ENCODE measurements at places on chromosomes 4 and X. TPM values are rescaled to one million over a fixed set of nuclear protein-coding genes. Genes with fewer than 3 reads are reported as not detected.

DNA sequence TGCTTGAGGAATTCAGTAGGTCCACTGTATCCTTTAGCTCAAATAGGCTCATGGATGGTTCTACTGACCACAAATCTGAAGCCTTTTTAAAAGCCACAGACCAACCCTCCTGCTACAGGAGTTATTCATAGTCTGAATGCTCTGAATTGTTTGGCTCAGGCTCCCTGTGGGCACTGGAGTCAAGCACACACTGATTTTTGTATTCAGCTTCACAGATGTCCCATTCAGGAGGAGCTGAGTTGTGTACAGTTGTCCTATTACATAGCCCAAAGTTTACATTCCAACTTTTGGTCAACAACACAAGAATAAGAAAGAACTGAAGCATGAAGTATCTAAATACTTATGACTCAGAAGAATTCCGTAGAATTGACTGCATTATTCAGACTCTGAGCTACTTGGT is 243.9 kb downstream of the UNC5C start:
- no peaks in the 10 kb centered on the region for H3K27me3 ChIP-seq
- no peak for DNase-seq
- H3K27ac ChIP-seq, result no peak overlapping the region
- H3K4me1 ChIP-seq, result no peaks in the 10 kb centered on the region
- H3K4me3 ChIP-seq, result no peak overlapping the region

DNA sequence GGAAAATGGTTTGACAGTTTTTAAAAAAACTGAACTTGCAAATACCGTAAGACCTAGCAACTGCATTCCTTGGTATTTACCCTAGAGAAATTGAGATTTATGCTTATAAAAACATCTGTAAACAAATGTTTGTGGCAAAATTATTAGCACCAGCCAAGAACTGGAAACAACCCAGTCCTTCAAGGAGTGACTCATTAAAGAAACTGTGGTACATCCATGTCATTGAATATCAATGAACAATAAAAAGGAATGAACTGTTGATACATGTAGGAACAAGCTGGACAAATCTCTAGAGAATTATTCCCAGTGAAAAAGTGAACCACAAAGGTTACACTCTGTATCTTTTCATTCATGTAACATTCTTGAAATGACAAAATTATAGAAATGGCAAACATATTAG is 240.2 kb upstream of the ADAMTS3 start:
- no peaks in the 10 kb centered on the region for H3K36me3 ChIP-seq
- H3K27me3 ChIP-seq, result no peaks in the 10 kb centered on the region
- no peaks in the 10 kb centered on the region for H3K4me1 ChIP-seq
- no peak overlapping the region for H3K27ac ChIP-seq

DNA sequence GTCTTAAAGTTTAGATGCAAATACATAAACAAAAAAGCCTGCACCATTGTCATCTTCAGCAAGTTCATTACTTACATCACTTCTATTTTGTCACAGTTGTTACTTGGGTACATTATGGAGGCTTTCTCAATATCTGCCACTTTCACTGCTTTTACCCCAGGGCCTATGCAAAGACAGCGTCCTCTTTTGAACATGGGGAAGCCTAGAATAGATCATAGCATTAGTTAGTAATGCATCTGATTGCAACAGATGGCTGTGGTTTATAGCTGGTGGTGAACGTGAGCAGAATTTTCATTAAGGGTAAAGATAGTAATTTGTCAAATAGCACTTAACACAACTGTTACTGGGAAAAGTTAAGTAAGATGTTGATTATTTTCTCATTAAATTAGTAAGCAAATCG is 729 bp downstream of the CXCL11 start:
- no peaks in the 10 kb centered on the region for H3K4me1 ChIP-seq
- DNase-seq, result no peak
- H3K36me3 ChIP-seq, result no peaks in the 10 kb centered on the region
- H3K27ac ChIP-seq, result no peak overlapping the region
- no peak overlapping the region for H3K4me3 ChIP-seq

DNA sequence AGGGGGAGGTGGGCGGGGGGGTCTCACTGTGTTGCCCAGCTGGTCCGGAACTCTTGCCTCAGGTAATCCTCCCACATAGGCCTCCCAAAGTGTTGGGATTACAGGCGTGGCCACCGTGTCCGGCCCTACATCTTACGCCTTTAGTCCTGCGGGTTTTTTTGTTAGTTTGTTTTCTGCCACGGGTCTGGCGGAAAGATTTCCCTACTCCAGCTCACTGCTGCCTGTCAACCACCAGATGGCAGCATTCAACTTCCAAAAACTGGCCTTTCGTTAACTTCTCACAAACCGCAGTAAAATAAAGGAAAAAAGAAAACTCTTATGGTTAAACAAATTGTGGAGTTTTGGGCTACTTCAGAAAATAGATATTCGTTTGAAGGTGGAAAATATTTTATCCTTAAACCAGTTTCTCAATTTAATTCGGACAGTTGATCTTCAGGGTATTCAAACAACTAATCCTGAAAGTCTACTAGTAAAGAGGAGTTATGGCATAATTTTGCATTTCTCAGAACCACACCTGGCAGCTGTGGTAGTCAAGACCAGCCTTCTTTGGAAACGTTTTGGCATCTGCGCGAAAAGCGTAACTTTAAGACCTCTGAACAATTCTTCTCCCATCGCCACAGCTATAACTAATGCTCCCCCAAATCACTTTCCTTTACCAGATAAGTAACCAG is 41.1 kb downstream of the LUZP4 start:
- H3K27me3 ChIP-seq, result no peaks in the 10 kb centered on the region
- H3K4me3 ChIP-seq, result no peak overlapping the region
- H3K36me3 ChIP-seq, result no peaks in the 10 kb centered on the region

DNA sequence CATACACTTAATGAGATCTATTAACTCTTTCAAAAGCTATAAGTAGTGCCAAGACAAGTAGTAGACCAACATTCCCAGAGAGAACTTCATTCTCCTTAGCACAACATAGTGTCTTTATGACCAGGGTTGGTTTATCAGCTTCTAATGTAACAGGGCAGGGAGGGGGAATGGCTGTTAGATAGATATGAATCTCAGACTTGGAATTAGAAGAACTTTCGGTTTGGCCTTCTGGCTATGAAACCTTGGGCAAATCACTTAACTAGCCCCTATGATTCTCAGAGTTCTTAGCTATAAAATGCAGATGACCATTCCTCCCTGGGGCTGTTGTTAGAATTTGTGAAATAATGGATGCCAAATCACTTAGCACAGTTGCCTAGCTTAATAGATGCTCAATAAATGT is 132.2 kb downstream of the SLC10A7 start:
- no peak for DNase-seq
- no peaks in the 10 kb centered on the region for H3K36me3 ChIP-seq
- H3K27me3 ChIP-seq, result no peaks in the 10 kb centered on the region
- no peak overlapping the region for H3K4me3 ChIP-seq
- H3K27ac ChIP-seq, result no peak overlapping the region

- no peak overlapping the region for H3K4me3 ChIP-seq
- no peaks in the 10 kb centered on the region for H3K4me1 ChIP-seq
- no peaks in the 10 kb centered on the region for H3K27me3 ChIP-seq
- no peak for DNase-seq
- H3K27ac ChIP-seq, result no peak overlapping the region
- H3K36me3 ChIP-seq, result no peaks in the 10 kb centered on the region
Measured at GRCh38 chrX:103637604-103638338, 9.0 kb downstream of the TCEAL1 start.

The AVPR2 gene
- 4.9 TPM for total RNA-seq

The ZMAT1 gene
- 8.3 TPM for total RNA-seq

DNA sequence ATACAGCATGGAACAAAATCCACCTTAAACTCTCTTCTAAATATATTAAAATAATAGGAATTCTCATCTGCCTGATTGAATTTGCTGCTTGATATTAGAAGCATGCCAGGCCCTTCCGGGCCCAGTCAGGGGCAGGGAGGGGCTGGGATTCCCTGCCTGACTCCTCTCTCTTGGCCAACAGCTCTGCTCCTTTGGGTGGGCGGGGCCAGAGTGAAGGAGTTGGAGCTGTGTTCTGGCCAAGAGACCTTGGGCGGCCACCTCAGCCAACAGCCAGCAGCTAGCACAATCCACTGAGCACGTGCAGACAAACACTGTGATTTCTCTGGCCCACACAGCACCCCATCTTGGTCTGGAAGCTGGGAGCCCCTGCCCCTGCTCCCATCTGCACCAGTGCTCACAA is 140.3 kb downstream of the PJA1 start:
- H3K36me3 ChIP-seq, result no peaks in the 10 kb centered on the region
- H3K27ac ChIP-seq, result peak overlapping the region; percentile 32
- DNase-seq, result peak; percentile 77

DNA sequence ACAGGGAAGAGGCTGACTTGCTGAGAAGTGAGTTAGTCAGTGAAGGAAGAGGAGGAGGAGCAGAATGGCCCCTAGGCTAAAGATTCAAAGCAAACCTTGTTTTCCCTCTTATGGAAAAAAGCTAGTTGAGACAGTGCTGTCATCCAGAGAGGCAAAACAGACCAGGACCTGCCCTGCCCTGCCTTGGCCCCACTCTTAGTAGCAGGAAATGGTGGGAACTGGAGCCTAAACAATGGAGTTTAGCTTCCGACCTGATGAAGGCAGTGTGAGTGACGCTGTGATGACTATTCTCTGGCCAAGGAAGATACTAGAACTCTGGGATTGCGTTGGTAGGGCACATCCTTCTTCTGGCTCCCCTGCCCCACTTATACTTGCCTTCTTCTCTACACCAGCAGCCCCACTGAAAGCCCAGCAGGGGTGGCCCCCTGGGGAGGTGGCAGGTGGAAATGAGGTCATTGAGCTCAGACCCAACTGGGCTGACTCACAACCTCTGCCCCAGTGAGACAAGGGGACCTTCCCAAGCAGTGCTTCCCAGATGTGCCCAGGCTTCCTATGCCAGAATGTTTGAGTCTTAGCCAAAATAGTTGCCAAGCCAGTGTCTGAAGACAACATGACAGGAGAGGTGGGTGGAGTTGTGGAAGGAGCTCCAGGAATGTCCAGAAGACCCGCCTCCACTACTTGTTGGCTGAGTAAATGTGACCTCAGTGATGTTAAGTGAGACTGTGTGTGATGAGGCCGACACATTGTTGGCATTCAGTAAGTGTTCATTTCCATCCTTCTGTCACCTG is 38.8 kb downstream of the MSN start:
- H3K4me1 ChIP-seq, result peaks cover 42% of the 10 kb centered on the region
- H3K27ac ChIP-seq, result peak overlapping the region; percentile 79
- H3K27me3 ChIP-seq, result no peaks in the 10 kb centered on the region
- DNase-seq, result no peak
- H3K4me3 ChIP-seq, result no peak overlapping the region

The RNF128 gene
- total RNA-seq, result 5.6 TPM

The STAP1 gene
- not detected for total RNA-seq

GRCh38 chr4:42267724-42268123 is 115.3 kb upstream of the BEND4 start:
- no peaks in the 10 kb centered on the region for H3K36me3 ChIP-seq
- H3K4me3 ChIP-seq, result no peak overlapping the region
- no peak overlapping the region for H3K27ac ChIP-seq
- H3K4me1 ChIP-seq, result no peaks in the 10 kb centered on the region
- DNase-seq, result no peak

DNA sequence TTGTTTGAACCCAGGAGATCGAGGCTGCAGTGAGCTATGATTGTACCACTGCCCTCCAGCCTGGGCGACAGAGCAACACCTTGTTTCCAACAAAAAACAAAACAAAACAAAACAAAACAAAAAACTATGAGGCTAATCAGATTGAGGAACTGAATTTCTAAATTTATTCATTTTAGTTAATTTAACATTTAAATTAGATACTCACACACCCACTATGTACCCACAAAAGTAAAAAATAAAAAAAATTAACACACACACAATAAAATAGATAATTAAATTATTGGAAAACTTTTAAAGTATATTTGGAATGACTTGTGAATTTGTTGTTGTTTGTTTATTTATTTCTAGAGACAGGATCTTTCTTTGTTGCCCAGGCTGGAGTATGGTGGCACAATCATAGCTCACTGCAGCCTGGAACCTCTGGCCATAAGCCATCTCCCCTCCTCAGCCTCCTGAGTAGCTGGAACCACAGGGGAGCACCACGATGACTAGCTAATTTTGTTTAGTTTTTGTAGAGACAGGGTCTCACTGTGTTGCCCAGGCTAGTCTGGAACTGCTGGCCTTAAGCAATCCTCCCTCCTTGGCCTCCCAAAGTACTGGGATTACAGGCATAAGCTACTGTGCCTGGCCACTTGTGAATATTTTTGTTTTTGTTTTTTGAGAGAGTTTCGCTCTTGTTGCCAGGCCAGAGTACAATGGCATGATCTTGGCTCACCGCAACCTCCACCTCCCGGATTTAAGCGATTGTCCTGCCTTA is 9.8 kb upstream of the ZNF157 start:
- H3K4me1 ChIP-seq, result no peaks in the 10 kb centered on the region
- no peak for DNase-seq
- no peaks in the 10 kb centered on the region for H3K27me3 ChIP-seq
- no peak overlapping the region for H3K27ac ChIP-seq
- H3K36me3 ChIP-seq, result no peaks in the 10 kb centered on the region

DNA sequence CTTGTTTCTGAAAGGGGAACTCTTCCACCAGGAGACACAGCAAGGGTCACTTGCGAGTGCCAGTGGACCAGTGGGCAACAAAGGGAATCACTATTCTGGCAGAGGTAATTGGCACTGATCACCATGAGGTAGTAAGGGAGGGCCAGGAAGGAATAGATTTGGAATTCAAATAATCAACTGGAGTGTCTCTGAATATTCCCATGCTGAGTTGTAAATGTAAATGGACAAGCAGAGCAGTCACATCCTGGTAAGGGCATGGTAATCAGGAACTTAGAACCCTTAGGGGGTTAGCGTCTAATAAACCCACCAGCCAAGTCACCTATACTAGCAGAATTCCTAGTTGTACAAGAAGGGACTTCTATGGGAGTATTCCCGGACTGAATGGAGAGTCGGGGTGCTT is 178.5 kb upstream of the UGT8 start:
- H3K4me3 ChIP-seq, result no peak overlapping the region
- H3K36me3 ChIP-seq, result no peaks in the 10 kb centered on the region
- DNase-seq, result no peak
- no peak overlapping the region for H3K27ac ChIP-seq

DNA sequence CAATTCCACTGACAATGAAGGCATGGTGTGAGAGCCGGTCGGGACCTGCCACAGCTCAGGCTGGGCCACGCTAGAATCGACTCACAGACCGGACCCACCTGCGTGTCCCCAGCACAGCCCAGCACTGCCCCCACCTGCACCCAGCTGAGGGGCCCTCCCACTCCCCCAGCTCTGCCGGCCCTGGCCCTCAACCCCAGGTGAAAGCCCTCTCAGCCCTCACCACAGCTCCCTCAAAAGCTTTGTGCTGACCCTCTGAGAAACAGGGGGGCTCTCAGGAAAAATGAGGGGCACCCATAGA is 25.1 kb downstream of the GAK start:
- H3K4me3 ChIP-seq, result no peak overlapping the region
- no peak overlapping the region for H3K27ac ChIP-seq
- no peaks in the 10 kb centered on the region for H3K27me3 ChIP-seq

The DOK7 gene
- 4.7 TPM for total RNA-seq

The ZDHHC15 gene
- total RNA-seq, result 3.4 TPM

The ANK2 gene
- 64.6 TPM for total RNA-seq

The OTOP1 gene
- not detected for total RNA-seq

GRCh38 chr4:47075919-47076318 is 44.6 kb downstream of the GABRB1 start:
- no peaks in the 10 kb centered on the region for H3K27me3 ChIP-seq
- no peak overlapping the region for H3K4me3 ChIP-seq
- no peaks in the 10 kb centered on the region for H3K36me3 ChIP-seq

The SLC35A2 gene
- 7.1 TPM for total RNA-seq
